NCI-H187 treated with DMSO at 0.1 percent for 48 hours (cell line): ENCODE measurements at places on chromosomes 3 and 15.

DNA sequence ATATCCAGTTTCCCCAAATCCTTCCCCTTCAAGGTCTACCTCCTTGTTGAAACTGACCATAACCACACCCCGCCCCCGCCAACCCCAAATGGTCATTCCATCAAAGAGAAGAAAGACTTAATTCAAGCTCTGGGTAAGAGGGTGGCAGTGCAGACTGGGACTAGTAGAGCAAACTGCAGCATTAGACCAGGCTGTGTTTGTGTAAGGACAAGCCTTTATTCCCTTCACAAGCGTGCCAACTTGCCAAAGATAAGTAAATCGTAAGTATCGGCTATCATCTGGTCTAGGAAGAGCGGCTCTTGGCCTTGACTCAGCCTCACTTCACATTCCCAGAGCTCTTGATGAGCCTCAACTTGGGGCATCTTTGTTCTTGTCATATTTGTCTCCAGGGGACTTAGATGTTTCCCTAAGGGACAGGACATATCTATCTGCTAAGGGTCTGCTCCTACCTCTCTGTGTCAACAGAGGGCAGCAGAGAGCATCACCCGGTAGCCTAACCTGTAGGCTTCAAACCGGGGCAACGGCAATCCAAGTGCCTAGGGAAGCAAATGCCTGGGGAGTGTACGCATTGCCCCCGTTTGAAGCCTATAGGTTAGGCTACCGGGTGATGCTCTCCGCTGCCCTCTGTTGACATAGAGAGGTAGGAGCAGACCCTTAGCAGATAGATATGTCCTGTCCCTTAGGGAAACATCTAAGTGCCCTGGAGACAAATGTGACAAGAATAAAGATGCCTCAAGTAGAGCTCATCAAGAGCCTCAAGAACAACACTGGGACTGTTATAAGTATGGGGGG lies 8.9 kb upstream of the MAP3K13 start:
- peak; percentile 24 for DNase-seq

GRCh38 chr3:133964547-133964946 lies 65.2 kb downstream of the SLCO2A1 start:
- no peak for DNase-seq

DNA sequence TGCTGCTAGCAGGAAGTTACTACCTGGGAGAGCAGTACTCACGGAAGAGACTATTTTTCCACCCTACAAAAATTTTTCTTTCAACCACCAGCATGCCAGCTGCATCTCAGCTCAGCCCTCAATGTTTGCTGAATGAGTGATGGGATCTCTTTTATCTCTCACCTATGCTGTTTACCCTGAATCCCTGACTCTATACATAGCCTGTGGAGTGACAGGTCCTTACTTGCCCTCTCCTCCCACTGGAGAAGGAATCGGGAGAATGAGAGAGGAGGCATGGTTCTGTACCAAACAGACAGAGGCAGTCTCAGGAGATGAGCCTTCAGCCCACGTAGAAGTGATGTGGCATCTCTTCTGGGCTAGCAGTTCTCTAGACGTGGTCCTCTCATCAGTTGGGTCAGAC lies 6.7 kb upstream of the DGKG start:
- no peak for DNase-seq

- no peak for DNase-seq
Measured at GRCh38 chr3:1214933-1215332, 122.1 kb downstream of the CNTN6 start.

- DNase-seq, result no peak
Measured at GRCh38 chr3:11095932-11096265, 58.4 kb upstream of the HRH1 start.

GRCh38 chr15:64163659-64164362 lies 989 bp upstream of the PPIB start:
- no peak for DNase-seq

- no peak for DNase-seq
Measured at GRCh38 chr3:10484709-10485108, 20.7 kb downstream of the ATP2B2 start.

- DNase-seq, result no peak
Measured at GRCh38 chr3:50582083-50582482, 12.8 kb downstream of the HEMK1 start.

- DNase-seq, result no peak
Measured at GRCh38 chr3:168459226-168459784, 363.6 kb upstream of the GOLIM4 start.

DNA sequence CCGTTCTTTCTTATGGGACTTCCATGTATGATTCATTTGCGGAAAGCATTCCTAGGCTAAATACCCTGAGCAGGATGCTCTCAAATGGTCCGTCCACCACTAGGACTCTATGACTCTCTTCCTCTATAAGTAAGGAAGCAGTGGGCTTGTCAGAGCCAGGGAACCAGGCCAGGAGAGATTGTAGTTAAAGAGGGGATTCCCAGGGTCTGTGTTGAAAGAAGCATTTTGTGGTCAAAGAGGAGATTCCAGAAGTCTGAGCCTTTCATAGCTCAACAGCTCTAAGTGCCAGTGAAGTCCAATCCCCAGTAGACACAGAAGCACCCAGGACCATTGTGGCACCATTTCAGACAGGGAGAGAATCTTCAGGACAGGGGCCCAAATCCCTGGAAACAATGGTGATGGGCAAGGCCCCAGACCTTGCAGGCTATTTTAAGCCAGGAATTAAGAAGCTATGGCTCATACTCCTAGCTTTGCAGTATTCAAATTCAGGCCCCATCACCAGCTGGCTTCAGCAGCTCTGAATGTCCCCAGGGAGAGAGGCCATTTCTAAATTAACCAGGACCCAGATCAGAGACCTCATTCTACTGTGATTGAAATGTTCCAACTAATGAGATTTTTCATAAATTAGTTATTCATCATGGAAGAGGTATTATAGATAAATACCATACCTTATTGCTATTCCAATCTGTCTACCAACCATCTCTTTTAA lies 81.7 kb downstream of the CD47 start:
- DNase-seq, result no peak

DNA sequence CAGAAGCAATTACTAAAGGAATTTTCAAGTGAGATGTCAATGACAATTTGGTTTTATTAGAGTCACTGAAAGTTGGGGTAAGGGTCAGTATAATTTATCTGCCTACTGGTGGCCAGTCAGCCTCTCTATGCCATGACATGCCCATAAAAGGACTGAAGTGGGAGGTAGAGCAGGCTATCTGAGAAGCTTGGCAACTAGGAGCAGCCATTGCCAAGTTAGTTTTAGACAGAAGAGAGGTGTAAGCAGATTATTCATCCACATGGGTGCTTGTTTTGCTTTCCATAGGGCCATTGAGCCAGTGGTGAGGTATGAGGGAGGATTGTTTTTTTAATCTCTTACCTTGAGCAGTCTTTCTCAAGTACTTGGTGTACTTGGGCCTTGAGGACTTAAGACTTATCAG lies 8.1 kb upstream of the RBP1 start:
- no peak for DNase-seq

DNA sequence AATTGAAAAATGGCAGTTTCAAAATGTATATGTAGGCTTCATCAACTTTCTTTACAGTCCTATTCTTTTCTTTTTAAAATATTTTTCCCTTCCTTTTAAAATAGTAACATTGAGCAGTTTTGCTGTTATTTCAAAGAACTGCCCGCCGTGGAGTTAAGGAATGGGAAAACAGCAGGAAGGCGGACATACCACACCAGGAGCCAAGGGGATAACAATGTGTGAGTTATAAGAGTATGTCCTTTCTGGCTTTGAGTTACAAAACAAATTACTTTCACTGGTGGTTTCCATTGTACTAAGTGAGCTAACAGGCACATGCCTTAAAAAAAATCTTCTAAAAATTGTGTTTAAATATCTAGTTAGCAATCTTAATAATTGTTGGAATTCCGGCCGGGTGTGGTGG lies 37.4 kb upstream of the FBXL22 start:
- DNase-seq, result no peak

- DNase-seq, result no peak
Measured at GRCh38 chr3:45145223-45145622, 955 bp downstream of the CDCP1 start.

DNA sequence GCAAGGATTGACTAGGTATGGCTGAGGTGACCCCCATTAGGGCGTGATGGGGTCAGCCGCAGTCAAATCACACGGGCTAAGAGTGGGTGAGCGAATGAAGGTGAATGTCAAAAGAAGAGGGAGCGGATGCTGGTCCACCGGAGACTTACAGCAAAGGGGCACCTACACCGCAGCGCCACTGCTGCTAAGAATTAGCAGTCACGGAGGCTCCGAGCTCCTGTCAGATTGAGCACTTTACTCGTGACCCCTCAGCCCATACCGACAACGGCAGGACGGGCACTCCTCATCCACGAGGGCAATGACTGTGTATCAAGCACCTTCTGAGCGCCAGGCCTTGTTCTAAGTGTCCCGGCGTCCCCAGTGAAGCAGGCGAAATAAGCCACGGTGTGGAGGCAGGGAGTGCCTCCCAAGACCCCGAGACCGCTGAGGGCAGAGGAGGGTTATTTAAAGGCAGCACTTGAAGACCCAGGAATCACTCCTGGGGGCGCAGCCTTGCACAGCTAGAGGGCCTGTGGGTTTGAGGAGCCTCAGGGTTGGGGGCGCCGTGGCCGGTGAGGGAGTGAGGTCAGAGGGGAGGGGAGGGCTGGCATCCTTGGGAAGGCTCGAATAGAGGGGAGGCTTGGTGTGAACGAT lies 61.6 kb upstream of the GATA2 start:
- DNase-seq, result no peak

- DNase-seq, result no peak
Measured at GRCh38 chr3:114127517-114127916, 51.3 kb downstream of the DRD3 start.
